Testis (tissue), 5 donors: ENCODE measurements at places on chromosomes 2 and 18.

- no peak for DNase-seq
Observed at GRCh38 chr2:184141866-184142265, 456.5 kb upstream of the ZNF804A start.

GRCh38 chr2:121478996-121479745 lies 51.5 kb upstream of the RNU4ATAC start:
- no peak for DNase-seq

GRCh38 chr2:237688081-237688480 lies 60.7 kb downstream of the LRRFIP1 start:
- DNase-seq = no peak

GRCh38 chr2:134134313-134134706 lies 119.6 kb upstream of the MGAT5 start:
- DNase-seq = no peak

- no peak for DNase-seq
Observed at GRCh38 chr2:136980303-136980702, 215.0 kb downstream of the THSD7B start.

- DNase-seq = no peak
Observed at GRCh38 chr18:9989481-9989880, 75.7 kb downstream of the VAPA start.

DNA sequence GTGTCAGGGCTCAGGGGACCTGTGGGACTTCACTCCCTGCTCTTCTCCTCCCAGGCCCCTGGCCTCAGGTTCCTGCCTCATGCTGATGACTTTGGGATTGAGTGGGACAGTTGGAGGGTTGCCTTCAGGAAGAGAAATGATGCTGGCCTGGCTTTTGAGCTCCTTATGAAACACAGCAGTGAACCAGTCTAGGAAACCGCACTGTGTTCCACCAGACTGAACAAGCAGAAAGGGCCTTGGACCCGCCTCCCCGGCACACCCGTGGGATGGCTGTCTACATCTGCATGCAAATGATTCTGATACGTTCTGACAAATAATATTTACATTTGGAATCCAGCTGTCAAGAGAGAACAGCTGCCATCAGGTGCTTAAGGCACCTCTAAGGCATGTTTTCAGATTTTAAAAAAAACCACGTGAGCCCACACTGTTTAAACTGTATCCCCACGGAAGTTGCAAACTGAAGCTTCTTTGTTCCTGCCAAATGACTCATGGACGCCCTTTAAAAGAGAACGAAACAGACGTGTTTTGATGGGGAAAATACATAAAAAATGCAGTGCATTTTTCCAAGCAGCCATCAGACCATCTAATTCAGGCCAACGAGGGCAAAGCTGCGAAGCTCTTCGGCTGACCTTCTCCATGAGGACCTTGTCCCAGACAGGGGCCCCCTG lies 27.6 kb upstream of the ASAP2 start:
- DNase-seq = peak; percentile 29

DNA sequence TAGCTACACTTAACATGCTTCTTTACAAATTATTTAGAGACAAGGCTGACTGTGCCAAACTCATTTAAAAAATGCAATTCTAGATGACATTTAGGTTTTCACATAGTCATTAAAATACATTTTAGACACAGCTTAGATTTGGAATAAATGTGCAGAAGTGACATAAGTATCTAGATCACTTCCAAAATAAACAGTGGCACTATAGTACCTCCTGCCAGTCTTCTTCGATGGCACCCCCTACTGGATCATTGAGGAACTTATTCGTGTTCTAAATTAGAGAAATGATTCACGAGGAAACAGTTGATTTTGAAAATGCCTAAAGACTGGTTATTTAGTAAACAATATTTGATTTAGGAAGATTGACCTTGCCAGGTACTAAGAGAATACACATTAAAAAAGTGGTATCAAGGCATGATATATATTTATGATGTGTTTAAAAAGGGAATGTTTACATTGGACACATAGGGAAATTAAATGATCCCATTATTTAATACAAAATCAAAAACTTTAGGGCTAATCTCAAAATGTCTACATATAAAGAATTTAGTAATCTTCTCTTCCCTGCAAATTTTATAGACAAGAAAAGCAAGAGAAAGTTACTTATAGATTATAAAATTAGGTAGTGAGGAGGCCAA lies 323.9 kb downstream of the XIRP2 start:
- DNase-seq = peak; percentile 56

GRCh38 chr2:128770143-128771085 lies 451.7 kb upstream of the HS6ST1 start:
- peak; percentile 1 for DNase-seq

DNA sequence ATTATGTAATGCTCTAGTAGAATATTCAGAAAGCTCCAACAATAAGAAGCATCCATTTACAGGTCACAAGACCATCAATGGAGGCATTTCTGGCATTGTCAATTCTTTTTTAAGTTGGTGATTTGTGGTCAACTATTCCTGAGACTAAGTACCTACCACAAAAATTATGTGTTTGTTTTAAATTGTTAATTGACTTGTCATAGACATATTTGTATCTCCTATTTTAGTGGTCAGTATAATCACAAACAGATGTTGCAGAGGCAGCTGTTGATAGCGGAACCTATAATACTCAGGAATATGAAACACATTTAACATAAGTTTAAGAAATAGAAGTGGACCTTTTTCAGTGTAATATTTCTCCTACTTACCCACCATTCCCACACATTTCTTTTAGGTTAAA lies 430.1 kb downstream of the CCDC85A start:
- no peak for DNase-seq

- no peak for DNase-seq
Observed at GRCh38 chr2:75500633-75501032, 60.1 kb downstream of the EVA1A start.

- peak; percentile 8 for DNase-seq
Observed at GRCh38 chr2:46384457-46384815, 87.2 kb downstream of the EPAS1 start.

GRCh38 chr18:34707670-34708069 lies 2.4 kb upstream of the DTNA start:
- DNase-seq = peak; percentile 40

DNA sequence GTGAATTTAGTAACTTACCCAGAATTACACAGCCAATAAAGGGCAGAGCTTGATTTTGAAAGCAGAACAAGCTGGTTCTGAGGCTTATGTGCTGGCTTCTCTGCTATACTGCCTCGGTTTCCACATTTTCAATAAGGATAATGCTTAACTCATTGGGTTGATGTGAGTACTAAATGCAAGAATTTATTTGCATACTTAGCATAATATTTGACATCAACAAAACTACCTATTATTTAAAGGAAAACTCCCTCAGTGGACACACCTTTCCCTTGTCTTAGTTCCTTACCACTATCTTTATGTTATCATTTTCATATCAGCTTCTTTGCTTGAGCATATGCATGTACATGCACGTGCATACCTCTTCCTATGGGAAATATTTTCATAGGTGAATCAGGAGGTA lies 3.0 kb upstream of the TGFA start:
- DNase-seq = no peak

DNA sequence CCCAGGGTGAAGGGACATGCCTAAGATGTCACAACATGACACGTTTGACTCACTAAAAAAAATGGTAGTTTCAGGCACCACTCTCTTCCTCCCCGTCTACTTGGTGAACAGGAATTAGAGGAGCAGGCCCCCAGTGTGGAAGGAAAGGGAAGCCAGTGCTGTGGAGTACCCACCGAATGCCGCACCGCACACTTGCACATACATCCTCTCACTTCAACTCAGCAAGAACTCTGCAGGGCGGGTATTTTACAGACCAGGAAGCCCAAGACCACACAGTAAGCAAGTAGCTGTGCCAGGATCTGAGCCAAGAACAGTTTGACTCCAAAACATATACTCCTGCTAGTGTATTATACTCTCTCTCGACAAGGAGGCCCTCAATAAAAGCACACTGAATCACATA lies 69.8 kb downstream of the BCL2 start:
- DNase-seq = peak; percentile 56

GRCh38 chr2:10140841-10141610 lies 18.5 kb downstream of the RRM2 start:
- DNase-seq = no peak

DNA sequence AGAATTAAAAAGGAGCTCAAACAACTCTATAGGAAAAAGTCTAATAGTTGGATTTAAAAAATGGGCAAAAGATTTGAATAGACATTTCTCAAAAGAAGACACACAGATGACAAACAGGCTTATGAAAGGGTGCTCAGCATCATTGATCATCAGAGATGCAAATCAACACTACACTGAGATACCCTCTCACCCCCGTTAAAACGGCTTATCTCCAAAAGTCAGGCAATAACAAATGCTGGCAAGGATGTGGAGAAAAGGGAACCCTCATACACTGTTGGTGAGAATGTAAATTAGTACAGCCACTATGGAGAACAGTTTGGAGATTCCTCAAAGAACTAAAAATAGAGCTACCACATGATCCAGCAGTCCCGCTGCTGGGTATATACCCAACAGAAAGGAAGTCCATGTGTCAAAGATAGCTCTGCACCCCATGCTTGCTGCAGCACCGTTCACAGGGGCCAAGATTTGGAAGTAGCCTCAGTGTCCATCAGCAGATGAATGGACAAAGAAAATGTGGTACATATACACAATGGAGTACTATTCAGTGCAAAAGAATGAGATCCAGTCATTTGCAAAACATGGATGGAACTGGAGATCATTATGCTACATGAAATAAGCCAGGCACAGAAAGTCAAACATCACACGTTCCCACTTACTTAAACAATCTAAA lies 46.7 kb upstream of the B3GNT7 start:
- DNase-seq = no peak

GRCh38 chr2:22634167-22634566 lies 750.8 kb upstream of the KLHL29 start:
- DNase-seq = no peak

DNA sequence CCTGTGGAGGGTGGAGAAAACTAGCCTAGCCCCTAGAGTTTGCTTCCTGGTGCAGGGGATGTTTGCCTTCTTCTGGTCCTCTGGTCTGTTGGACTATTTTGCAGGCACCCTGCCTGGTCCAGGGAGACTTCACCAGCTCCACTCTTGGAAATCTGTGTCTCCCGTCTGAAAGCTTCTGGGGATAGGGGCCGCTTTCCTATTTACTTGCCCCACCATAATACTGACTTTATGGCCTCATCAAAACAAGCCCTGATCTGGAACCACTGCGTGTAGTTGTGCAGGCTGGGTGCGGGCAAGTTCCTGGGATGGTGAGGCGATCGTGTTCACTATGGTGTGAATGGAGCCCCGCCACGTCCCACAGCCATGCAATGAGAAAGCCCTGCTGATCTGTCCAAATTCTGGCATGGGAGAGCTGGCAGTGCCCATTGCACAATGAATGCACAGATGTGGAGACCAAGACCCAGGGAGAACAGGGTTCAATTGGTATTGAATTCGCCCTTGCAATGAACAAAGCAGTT lies 74.3 kb downstream of the DDX1 start:
- DNase-seq = no peak

DNA sequence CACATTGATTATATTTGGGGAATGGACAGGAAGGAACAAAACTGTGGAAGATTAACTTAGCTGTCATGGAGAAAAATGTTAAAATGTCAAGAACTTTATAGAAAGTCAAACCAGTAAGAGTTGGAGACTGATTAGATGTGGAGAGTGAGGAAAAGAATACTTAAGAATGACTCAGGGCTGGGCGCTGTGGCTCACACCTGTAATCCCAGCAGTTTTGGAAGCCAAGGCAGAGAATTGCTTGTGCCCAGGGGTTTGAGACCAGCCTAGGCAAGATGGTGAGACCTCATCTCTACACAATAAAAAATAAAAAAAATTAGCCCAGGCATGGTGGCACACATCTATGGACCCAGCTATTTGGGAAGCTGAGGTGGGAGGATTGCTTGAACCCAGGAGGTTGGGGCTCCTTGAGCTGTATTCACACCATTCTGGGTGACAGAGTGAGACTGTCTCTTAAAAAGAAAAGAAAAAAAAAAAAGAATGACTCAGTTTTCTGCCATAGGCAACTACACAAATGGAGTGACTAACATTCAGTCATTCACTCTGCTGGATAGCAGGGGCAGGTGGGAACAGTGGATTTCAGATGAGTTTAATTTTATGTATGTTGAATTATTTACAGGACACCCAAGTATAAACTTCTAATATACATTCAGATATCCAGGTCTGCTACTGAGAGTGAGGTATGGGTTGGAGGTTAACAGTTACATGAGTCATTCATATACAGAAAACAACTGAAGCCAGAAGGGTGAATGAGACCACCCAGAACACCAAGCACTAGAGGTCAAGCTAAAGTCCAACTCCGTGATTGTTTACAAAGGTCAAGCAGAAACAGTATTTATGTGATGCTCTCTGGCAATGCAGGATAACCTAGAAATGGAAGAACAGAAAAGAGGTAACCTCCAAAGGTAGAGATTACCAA lies 33.9 kb downstream of the ORC2 start:
- DNase-seq = no peak

DNA sequence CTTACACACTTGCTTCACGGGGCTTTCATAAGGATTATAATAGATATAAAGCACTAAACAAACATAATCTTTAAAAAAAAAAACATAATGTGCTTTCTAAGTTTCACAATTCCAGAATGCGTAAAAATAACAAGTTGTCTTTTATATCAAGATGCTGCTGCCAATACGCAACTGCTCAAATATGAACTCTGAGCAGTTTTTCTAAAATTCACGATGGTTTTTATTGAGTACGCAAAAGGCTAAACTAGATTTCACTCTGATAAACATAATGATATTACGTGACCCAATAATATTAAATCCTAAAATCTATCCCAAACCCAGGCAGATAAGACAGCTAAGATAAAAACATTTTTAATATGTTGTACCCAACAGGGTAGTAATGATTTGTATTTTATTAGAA lies 24.6 kb upstream of the MAT2A start:
- no peak for DNase-seq

DNA sequence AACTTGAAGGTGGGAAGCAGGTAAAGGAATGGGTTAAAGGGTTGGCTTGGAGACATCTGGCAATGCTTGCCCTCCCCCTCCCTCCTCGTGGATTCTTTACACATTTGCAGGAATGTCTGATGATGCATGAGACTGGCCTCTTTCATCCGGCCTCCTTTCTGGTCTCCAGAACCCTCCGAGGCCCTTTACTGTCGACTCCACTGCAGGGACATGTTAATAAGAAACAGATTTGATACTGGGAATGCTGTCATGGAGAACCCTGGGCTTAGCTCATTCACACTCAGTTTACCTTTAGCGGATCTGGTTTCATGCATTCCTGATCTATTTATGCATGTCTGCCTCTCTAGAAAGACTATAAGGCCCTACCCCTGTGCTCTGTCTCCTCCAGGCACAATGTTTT lies 238.7 kb downstream of the TGIF1 start:
- peak; percentile 50 for DNase-seq

- no peak for DNase-seq
Observed at GRCh38 chr2:7976206-7976605, 705.6 kb upstream of the ID2 start.

DNA sequence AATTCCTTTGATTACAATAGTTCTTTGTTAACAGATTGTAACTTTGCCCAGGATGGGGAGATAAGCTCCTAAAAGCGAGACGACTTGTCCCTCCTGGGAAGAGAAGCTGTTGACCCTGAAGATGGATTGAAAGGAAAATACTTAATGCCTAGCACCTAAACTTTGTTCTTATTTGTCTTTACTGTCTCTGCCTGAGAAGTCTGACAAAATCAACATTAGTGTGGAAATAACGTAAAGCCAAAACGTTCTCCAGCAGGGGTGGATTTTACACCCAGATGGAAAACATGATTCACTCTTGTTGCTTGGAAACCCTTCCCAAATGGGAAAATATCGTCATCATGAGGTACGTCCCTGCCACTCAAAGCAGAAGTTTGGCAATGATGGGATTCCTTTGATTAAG lies 450.1 kb downstream of the SLC4A3 start:
- DNase-seq = no peak

GRCh38 chr18:4125224-4125623 lies 329.9 kb downstream of the DLGAP1 start:
- no peak for DNase-seq
